Activated CD4-positive, alpha-beta T cell treated with anti-CD3 and anti-CD28 coated beads for 36 hours (primary cell): ENCODE measurements at places on chromosomes 13 and 19. TPM values are rescaled to one million over a fixed set of nuclear protein-coding genes. Genes with fewer than 3 reads are reported as not detected.

The FOSB gene
- total RNA-seq: 7.3 TPM

GRCh38 chr13:42064259-42064658 lies 15.8 kb downstream of the DGKH start:
- no peak for DNase-seq

DNA sequence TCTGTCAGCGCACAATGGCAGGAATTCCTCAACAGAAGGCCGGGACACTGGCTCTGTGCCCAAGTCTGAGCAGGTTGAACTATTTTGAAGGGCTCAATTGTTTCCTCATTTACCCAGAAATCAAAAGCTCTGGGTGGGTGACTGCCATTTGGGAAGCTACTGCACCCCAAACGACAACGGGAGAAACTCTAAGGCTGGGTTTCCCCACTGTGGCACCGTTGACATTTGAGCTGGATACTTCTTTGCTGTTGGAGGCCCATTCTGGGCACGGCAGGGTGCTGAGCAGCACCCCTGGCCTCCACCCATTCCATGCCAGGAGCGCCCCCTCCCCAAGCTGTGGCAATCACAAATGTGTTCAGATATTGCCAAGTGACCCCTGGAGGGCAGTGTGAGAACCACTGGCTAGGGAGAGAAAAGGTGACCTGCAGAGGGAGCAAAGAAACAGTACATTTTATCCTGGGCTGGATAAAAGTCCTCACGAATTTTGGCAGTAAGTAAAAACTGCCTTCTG lies 62.5 kb downstream of the RFX2 start:
- DNase-seq: no peak

- DNase-seq: no peak
Measured at GRCh38 chr13:110447058-110447511, 114.4 kb downstream of the RAB20 start.

DNA sequence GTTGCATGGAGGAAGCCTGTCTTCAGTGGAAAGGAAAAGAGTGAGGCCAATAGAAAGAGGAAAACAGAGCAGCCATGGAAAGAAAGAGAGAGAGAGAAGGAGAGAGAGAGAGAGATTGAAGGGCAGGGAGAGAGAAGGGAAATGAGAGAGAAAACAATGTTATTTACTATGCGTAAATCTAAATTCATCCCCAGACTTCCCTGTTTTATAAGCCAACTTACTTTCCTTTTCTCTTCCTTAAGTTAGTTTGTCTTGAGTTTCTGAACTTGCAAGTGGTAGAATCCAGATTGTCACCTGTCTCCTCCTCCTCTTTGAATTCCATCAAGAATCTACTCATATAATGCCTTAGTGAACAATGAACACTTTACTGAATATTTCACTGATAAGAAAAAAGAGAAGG lies 16.8 kb upstream of the RCBTB2 start:
- no peak for DNase-seq
